ENCODE measurements at places on chromosomes 11 and 22.

- DNase-seq = no peak
Observed at GRCh38 chr11:127640561-127641451, 640.2 kb upstream of the KIRREL3 start.

DNA sequence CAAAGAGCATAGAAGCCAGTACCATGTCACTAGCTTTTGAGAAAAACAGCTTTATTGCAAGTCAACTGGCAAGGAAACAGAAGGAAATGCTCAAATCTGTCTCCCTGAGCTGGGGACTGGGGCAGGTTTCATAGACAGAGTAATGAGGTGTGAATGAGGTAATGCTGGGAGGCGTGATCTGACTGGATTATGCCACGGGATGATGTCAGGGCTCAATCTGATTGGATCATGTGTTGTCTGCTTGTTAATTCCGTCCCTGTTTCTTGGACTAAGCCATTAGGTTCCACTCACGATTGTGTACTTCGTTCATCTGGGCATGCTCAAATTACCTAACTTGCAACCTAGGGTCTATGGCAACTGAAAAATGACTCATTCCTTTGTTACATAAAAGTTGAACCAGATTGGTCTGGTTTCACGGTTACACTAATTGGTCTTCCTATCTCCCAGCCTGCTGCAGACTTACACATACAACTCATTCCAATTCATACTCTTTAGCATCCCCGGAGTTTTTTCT lies 20.2 kb upstream of the OR10A5 start:
- no peak for DNase-seq

GRCh38 chr11:35611741-35612140 lies 6.5 kb upstream of the FJX1 start:
- no peak for DNase-seq

GRCh38 chr11:132293586-132293985 lies 923.2 kb downstream of the NTM start:
- no peak for DNase-seq

- no peak for DNase-seq
Observed at GRCh38 chr11:88101881-88102597, 73.2 kb downstream of the RAB38 start.

DNA sequence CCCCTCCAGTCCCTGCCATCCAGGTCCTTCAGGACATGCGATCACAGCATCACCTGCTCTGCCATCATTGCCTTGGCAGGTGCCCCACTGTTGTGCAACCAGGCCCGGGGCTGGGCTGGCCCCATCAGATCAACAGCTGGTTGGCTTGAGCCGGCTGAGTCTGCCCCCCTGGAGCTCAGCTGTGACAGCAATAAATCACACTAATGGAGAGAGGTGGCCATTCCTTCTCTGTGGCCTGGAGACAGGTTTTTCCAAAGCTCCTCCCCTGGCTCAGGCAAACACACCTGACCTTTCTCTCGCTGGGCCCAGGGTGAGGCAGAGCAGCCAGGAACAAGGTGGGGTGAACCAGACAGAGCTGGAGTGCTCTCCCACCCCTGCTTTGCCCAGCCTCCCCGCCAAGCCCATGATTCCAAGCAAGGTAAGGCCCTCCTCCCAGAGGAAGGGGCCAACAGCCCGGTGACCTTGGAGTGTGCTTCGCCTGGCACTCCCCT lies 8.9 kb upstream of the FXYD2 start:
- DNase-seq = peak; percentile 100

DNA sequence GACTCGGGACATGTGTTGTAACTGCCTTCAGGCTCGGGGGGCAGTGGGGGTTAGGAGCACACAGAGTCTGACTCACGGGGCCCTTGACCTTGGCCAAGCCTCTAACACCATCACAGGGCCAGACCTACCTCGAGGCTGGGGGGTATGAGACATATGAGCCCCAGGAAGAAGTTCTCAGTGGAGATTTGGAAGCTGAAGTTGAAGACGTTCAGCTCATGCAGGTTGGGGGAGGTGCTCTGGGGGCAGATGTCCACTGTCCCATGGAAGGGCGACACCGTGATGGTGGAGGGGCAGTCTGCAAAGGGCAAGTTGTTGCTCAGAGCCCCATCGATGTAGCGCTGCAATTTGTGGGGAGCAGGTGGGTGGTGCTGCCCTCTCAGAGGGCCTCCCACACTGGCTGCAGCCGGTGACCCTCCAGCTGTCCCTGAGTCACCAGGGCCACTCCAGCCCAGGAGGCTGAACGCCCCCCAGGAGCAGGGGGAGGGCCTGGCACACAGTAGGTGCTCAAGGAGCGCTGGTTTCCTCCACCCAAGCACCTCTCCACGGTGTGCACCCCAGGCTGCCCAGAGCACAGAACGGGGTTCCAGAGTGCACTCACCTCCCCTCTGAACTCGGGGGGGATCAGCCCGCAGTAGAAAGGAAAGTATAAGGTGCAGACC lies 2.5 kb downstream of the PNPLA5 start:
- DNase-seq = no peak

DNA sequence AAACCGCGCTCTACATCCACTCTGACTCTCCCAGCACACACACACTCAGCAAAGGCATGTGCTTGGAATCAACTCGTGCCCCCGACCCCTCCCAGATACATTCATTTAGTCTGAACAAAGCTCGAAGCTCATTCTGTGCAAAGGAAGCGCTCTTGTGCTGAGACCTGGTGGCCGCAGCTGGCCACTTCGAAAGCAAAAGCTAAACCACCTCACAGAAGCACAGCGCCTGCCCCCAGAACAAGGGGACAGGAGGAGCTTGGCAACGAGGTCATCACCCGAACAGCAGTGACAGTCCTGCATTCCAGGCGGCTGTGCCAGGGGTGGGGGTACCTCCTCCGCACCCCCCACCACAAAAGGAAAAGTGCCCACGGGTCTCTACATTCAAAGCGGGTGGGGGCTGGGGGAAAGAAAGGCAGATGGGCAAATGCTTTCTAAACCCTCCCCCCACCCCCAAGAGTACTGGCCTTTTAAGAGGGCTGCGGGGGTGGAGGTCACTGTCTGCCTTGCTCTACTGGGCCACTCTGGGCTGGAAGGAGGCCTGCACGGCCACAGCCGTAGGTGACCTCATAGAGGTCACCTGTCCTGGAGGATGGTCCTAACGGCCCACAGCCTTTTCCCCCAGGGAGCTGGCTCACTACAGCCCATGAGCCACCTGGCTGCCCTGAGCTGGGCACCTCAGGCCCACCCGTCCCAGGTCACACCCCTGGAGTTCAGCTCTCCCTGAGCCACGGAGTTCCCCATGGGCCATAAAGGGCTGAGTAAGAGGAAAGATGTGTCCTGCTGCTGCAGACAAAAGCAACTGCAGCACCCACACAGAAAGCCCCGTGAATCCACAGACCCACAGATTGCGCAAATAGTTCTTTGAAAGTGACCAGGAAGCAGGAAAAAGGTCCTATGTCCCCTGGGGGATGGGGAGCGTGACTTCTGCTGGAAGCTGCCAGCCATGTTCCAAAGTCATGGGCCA lies 21.3 kb downstream of the CBX7 start:
- no peak for DNase-seq

DNA sequence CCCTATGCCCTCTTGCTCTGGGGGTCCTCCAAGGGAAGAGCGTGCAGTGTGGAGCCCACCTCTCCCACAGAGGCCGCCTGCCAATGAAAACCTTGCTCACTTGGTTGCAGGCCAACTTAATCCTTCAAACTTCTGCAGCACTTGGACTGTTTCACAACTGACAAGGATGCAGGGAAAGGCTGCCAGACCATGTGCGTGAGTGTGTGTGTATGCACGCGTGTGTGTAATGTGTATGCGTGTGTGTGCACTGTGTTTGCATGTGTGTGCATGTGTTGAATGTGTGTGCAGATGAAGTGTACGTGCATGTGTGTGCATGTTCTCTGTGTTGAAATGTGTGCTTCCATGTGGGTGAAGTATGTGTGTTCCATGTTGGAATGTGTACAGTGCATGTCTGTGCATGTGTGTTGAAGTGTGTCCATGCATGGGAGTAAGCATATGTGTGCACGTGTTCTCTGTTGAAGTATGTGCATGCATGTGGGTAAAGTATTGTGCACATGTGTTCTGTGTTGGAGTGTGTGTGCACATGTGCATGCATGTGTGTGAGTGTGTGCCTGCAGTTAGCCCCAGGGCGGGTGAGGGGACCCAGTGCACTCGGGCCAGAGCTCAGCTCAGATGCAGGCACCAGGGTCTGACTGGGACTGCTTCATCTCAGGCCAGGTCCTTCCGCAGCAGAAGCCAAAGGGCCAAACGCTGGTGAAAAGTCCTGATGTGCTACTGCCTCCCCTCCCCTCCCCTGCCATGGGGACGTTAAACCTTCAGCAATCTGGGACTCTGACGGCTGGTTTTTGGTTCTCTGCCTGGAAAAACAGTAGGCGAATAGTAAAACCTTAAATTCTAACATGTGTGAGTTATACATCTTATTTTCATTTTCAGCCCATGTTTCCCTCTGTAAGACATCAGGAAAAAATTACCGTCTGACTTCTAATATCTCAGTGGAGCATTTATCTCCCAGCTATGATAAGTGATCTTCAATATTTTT lies 72.0 kb downstream of the FLI1 start:
- DNase-seq = peak; percentile 14

DNA sequence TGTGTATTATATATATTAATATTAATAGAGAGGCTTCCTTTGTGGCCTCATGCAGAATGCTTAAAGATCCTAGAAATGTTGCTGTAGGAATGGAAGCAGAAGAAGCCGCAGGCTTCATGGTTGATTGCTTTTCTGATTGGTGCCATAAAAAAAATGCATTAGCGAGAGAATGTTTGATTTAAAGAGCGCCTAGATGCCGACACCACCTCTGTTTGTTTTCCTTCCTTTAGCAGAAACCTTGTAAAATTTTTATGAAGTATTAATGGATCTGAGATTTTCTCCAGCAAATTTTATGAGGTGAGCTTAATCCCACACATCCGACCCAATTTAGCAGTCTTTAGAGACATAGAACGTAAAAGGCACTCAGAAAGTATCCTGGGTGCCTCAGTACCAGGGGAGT lies 587.5 kb downstream of the NTM start:
- no peak for DNase-seq

DNA sequence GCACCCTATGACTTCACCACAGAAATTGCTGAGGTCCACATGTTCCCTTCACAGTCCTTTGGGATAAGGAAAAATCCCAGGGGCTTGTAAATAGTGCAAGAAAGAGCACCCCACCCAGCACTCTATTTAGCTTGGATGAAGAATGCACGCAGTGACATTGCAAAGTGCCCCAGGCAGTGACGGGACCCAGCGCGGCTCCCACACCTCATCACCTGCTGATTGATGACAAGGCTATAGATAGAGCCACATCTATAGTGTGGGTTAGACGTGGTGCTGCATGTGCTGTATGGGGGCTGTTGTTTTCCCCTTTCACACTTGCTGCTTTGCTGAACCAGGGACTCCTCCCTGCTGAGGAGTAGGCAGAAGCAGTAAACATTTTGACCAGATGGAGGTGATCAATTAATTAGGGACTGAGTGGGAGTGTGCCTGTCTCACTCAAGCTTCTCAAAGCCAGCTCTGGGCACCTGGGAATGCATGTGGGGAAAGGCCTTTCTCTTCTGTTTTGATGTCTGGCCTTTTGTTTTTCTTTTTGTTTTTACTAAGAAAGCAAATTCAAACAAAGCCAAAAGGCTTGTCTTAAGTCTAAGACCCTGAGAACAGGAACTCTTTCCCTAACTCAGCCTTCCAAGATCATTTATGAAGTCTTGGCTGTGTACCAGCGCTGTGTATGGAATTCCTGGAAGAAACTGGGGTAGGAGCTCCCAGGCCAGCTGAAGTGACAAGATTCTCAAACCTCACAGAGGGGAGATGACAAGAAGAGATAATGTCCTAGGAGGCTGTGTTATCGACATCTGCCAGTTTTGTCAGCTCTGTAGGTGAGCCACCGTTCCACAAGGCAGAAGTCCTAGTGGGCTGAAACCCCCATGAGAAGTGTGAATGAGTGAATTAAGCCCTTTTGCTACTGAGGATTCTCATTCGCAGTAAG lies 219.7 kb downstream of the BARX2 start:
- no peak for DNase-seq

- no peak for DNase-seq
Observed at GRCh38 chr11:75406338-75406777, 7.0 kb downstream of the RPS3 start.

DNA sequence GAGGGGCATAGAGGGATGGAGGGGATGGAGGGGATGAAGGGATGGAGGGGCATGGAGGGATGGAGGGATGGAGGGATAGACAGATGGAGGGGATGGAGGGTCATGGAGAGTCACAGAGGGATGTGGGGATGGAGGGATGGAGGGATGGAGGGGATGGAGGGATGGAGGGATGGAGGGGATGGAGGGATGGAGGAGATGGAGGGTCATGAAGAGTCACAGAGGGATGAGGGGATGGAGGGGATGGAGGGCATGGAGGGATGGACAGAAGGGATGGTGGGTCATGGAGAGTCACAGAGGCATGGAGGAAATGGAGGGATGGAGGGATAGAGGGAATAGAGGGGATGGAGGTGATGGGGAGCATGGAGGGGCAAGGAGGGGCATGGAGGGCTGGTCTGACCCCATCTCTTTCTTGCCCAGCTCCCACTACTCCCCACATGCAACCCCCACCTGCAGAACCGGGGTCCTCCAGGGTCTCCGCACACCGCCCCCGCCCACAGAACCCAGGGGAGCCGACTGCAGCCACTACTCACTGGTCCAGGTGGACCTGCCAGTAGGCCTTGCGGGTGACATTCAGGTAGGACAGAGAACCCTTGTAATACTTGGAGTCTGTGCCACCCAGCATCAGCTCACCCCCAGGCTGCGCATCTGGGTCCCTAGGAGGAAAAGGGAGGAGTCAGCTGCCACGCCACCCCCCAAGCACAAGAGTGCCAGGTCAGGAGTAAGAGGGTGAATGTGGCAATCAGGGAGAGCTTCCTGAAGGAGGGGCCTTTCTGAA lies 4.2 kb upstream of the IFITM10 start:
- no peak for DNase-seq

DNA sequence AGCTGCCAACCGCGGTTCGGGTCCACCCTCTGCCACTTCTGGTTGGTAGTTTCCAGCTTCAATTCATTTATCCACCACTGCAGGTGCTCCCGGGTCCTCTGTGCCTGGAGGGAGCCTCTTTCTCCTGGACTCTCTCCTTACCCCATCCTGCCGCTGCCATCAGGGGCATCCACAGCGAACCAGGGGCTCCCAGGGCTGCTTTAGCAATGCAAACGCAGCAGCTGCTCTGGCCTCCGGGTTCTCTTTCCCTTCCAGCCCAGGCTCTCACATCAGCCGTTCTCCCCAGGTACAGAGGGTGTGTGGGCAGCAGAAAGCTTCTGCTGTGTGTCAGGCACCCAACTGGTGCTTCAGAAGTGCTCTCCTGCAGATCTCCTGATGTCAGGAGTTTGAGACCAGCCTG lies 27.9 kb downstream of the NFAM1 start:
- DNase-seq = no peak

Measured in NCI-H1105 (cell line).